ENCODE measurements at places on chromosomes 2 and 18. TPM values are rescaled to one million over a fixed set of nuclear protein-coding genes. Genes with fewer than 3 reads are reported as not detected.

GRCh38 chr18:31667185-31667584, 17.2 kb downstream of the B4GALT6 start:
- DNase-seq, result no peak

GRCh38 chr18:25503567-25504081, 151.7 kb upstream of the ZNF521 start:
- DNase-seq, result peak; percentile 87

- DNase-seq, result no peak
Observed at GRCh38 chr18:69300185-69300584, 100.5 kb upstream of the DOK6 start.

The COL4A3 gene
- total RNA-seq, result 1.6 TPM

DNA sequence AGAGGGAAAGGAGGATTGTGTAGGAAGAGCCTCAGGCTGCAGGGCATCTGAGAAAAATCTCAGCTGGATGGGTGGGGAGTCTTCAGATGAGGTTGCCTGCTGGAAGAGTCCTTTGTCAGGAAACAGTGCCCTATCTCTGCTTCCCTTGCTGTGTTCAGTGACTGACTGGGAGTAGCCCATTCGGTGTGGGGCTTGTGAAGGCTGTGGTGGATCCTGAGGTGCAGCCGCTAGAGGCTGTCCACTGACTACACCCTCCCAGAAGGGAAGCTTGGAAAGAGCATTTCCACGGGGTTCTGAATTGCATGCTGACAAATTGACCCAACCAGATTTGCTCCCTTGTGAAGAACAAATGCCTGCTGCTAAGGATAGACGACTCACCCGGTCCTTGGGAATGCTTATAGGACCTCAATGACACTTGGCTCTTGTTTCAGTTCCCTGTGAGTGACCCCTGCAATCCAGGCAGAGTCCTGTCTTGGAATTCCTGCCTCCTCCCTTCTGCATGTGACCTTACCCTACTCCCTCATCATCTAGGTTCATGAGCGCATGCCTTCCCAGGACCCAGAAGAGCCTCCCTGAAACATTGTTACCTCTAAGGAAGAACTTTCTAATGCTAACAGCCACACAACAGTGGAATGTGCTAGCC, 109.7 kb upstream of the FAM136A start:
- no peak for DNase-seq

DNA sequence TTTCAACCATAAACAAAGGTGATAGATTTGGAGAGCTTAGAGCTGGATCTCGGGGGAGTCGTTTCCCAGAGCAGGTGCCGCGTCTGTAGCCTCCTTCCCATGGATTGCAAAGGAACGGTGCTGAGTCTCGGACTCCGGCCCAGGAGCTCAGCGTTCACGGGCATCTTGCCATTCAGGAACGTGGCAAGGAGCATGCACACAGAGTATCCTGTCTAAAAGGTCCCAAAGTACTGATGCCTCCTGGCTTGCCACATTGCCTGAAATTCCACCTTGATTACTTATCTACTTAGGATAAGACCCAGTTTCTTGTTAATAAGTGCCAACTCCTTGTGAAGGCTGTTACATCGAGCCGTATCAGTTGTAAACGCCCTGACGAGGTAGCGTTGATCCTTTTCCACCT, 197.8 kb upstream of the MYT1L start:
- DNase-seq, result no peak

GRCh38 chr2:18180031-18180610, 301.7 kb downstream of the KCNS3 start:
- no peak for DNase-seq

GRCh38 chr18:46719388-46719787, 37.5 kb downstream of the ST8SIA5 start:
- no peak for DNase-seq

Data from sigmoid colon (tissue), 7 donors.